ENCODE measurements at places on chromosomes 2 and 18.

DNA sequence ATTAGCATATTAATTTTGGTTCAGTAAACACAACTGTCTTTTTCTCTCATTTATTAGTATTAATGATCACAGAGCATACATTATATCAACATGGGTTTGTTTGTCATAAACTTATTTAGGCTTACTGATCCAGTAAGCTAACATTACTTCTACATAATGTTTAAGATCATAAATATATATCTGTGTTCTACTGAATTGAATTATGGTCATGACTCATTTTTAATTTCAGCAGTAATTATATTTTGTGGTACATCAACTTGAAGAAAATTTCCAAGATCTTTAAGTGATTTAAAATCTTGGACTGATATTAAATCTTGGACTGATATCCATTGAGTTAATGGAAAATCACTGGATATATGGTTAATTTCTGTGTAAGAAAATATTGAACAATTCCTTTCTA is 111.7 kb downstream of the CALCRL start:
- no peak for DNase-seq

- no peak for DNase-seq
Measured at GRCh38 chr2:101195871-101196661, 44.9 kb upstream of the TBC1D8 start.

DNA sequence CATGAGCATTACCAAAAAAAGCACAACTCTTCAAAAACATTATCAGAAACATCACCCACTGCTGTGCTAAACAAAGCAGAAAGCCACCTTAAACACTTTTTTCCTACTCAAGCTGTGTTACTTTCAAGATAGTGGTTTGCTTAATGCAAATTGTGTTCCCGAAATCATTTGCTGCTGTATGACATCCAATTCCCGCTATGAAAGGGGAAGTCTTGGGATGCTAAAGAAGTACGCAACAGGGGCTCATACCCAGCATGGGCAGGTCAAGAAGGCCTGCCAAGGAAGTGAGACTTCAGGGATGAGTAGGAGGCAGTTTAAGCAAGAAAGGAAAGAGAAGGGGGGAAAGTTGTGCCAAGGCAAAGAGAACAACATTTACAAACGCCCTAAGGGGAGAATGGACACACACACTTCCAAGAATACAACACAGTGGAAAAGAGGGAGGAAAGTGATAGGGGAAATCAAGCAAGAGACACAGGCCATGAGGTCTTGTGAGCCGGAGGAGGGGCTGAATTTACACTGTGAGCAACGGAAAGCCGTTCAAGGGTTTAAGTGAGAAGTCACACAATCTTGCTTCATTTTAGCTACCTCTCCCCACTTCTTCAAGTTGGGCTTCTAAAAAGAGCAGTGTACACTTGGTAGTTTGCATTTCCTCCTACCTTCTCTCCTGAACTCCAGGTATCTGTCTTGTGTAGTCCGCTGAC is 4.0 kb downstream of the PTPN2 start:
- no peak for DNase-seq

DNA sequence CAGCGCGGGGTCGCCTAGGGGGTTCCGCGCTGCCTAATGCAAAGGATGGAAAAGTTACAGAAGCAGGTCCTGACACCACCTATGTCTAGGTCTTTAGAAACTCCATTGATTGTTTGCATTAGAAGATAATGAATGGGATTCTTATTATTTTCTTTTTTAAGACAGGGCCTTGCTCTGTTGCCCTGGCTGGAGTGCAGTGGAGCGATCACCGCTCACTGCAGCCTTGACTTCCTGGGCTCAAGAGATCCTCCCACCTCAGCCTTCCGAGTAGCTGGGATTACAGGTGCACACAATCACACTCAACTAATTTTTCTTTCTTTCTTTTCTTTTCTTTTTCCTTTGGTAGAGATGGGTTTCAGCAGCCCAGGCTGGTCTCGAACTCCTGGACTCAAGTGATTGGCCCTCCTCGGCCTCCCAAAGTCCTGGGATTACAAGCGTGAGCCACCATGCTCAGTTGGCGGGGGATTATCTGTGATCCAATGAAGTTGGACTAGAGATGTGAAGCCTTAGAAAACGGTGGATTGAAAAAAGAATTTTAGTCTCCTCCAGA is 761 bp upstream of the IDH1 start:
- no peak for DNase-seq

- DNase-seq, result no peak
Measured at GRCh38 chr2:126543081-126543480, 112.9 kb upstream of the GYPC start.

DNA sequence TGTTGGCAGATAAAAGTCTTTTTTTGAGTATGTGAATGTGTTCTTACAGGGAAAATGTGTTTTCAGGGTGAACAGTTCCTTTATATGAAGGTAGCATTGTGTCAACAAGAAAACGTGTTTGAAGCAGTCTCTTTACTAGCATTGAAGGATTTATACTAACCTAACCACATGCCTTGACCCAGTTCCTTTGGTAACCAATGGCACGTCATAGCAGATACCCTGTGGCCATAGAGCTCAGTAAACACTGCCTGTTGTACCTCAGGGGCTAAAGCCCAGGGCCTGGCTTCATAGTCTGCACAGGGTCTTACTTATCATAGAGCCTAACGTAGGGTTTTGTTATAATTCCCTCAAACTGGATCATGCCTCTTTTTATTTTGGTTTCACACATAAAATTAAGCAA is 32.1 kb upstream of the NFU1 start:
- no peak for DNase-seq

Measured in stimulated activated CD4-positive, alpha-beta T cell treated with anti-CD3 and anti-CD28 coated beads, Interleukin-1b, Interleukin-23, amount 100 ng/mL, for 1 hour (primary cell).